ENCODE measurements at places on chromosomes 1 and 21.

DNA sequence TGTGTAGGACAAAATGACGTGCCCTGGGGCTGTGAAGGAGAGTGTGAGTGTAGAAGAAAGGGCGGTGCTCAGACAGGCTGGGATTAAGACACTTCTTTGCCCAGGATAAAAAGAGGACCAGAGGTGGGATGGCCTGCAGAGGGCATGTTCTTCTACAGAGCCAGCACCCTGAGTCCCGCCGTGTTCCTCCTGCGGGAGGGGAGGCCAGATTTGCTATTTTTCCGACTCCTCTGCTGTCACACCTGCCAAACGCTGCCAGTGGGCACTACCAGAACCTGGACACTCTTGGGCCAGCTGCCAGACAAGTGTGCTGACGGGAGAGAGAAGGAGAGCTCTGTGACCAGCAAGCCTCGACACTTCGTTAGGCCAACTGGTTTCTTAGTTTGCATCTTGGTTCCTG is 206.4 kb downstream of the PLD5 start:
- DNase-seq = no peak

DNA sequence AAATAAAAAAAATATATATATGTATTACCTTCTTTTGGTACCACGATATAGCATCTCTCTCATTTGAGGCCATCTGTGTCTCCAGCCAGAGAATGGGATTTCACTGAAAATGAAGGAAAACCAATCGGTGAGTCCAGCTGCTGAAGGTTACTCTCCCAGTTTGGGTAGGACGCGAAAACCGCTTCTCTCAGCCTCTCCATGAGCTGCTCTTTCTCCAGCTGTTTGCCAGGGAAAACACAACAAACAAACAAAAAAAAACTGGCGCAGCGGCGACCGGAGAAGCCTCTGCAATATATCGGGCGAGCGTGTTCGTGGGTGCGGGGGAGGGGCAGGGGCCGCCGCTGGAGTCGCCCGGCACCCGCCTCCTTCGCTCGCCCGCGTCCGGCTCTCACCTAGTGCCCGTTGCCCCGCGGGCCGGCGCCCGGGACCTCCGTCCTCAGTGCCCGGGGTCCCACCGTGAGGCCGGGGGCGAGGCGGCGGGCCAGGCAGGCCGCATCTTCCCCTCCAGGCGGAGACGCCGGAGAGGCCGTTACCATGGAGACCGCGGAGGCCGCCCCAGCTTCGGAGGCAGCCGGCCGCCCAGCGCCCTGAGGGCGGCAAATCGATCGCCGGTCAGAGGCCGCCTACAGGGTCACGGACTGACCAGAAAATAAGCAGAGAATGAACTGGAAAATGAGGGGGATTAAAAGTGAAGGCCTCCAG is 504 bp downstream of the PHTF1 start:
- DNase-seq = peak; percentile 68

DNA sequence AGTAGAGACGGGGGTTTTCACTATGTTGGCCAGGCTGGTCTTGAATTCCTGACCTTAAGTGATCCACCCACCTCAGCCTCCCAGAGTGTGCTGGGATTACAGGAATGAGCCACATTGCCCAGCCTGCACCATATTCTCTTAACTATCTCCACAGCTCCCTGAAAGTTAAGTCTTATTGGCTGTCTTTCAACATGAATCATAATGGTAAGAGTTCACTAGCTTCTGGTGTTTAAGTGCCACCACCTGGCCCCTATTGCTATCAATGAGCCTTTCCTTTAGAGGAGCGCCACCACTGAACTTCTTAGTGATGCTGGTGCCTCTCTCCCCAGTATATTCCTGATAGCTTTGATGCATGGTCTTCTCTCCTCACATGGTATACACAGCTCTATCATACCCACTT is 15.7 kb downstream of the ZFYVE9 start:
- no peak for DNase-seq

GRCh38 chr1:156291226-156292061 is 4.0 kb downstream of the GLMP start:
- DNase-seq = peak; percentile 16

- DNase-seq = no peak
These were observed 17.3 kb upstream of the LRP8 start for GRCh38 chr1:53344921-53345838.

GRCh38 chr1:178632653-178633052 is 92.4 kb upstream of the RALGPS2 start:
- no peak for DNase-seq

DNA sequence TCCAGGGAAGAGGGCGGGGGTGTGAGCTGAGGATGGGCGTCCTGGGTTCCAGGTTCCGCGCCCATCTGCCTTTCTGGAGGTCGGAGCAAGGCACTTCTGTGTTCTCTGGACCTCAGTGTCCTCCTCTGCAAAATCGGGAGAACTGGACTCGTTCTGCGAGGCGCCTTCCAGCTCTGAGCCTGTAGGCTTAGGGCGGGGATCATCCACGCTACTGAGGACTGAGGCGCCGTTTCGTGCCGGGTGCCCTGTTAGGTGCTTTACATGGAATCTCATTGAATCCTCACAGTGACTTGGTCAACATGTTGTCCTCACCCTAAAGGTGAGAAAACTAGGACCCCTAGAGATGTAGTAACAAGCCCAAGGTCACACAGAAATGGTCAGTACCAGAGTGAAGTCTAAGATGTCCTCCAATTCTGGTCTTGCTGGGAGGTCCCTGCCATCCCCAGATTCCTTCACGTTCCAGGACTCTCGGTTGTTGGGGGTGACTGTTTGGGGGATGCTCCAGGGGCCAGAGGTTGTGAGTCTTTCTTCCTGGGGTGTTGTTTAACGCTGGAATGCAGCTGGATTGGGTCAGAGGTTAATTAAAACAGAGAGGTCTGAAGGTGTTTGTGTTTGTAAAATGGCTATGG is 677 bp downstream of the PRKAA2 start:
- no peak for DNase-seq

DNA sequence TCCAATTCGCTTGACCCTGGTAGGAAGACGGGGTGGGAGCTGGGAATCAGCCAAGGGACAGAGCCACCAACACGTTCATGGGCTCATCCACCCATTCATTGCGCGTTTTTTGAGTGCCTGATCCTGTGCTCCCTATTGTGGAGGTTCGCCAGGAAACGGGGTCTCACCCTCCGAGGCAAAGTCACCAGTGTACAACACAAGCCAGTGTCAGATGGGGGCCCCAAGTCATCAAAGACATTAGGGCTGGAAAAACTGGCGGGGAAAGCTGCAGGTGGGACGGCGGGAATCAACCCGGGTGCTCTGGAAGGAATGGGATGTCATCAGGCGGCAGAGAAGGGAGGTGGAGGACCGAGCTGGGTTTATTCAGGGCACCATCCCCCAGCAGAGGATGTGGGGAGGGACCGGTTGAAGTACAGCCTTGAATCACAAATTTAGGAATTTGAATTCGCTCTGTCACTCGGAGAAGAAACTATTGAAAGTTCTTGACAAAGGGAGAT is 667 bp upstream of the NID1 start:
- DNase-seq = no peak

DNA sequence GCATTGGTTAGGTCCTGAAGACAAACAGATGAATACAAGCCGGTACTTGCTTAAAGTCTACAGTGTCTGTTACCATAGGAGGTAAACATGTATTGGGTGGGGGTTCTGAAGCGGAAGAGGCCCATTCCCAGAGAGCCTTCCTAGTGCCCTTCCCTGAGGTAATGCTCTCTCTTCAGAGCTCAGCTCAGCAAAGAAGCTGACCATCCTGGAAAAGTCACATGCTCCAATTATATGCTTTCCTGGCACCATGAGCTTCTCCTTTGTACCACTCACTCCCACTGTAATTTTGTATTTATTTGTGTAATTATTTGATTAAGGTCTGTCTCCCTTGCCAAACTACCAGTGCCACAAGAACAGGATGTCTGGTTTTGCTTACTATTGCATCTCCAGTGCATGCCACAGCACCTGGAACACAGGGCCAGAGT is 42.0 kb downstream of the RAB3B start:
- DNase-seq = no peak

DNA sequence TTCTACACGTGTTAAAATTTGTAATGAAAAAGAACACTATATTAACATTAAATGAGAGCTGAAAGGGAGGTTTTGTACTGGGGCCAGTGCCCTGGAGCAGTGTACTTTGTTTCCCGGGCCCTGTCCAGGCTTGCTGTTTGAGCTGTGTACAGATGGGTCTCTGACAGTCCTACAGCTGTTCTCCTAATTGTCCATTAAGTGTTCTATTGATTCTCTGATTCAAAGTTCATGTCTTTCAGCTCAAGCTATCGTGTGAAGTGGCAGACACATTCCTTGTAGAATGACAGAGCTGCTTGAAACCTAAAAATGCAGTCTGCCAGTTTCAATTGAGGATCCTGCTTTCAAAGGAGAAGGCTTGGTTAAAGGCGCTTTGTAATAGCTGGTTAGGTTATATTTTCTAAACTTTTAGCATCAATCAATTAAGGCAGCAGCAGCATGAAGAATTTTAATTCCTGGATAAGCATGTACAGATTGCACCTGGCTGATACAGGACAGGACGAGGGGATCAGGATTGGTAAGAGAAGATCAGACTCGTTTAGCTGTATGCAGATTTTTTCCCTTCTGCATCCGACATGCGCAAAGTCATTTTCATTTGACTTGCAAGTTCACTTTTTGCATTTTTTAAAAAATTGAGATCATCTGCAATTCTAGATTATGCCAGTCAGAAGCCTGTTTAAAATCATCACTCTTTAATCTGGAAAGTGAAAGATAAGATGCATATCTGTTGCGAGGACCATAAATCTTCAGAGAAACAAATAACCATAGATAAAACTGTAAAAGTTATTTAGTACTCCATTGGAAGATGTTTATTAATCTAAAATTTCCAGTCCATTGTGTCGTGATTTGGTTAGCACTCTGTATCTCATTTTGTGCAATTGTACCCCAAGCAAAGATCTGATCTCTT is 98.5 kb downstream of the ATG4C start:
- DNase-seq = no peak

DNA sequence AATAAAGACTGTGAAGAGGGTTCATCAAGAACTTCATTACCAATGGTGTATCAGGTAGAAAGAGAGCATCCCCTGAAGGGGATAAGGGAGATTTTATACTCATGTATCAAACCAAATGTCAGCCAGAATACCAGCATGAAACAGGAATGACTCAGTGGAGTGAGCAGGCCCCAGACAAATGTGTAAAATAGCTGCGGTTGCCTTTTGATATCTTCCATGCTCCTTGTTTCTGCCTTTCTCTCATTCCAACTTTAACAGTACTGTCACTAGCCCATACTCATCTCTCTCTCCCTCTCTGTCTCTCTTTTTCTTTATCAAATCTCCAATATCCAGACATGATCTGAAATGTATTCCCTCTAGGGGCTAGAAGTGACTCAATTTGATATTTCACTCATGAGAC is 47.8 kb downstream of the GPR88 start:
- no peak for DNase-seq

- no peak for DNase-seq
These were observed 11.7 kb upstream of the SH3GLB1 start for GRCh38 chr1:86692641-86693040.

GRCh38 chr1:52520148-52520547 is 32.7 kb downstream of the TUT4 start:
- DNase-seq = no peak

DNA sequence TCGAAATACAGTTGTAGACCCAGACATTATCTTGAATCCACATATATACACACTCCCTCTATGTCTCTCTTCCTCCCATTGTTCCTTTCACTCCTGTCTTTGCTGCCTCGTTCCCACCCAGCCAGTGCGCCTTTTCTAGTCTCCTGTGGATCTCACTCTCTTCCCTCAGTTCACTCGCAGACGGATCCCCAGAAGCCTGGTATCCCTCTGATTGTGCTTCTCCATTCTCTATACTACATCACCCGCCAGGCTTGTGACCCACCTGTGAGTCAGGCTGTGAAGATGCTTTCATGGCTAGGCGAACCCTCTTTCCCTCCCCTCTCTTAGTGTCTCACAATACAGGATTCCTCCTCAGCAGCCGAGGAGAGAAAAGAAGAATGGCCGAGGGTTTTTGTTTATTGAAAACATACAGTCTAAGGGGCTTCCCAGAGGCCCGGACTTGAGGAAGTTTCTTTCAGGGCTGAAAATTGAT is 1.5 kb downstream of the HCN3 start:
- DNase-seq = no peak

DNA sequence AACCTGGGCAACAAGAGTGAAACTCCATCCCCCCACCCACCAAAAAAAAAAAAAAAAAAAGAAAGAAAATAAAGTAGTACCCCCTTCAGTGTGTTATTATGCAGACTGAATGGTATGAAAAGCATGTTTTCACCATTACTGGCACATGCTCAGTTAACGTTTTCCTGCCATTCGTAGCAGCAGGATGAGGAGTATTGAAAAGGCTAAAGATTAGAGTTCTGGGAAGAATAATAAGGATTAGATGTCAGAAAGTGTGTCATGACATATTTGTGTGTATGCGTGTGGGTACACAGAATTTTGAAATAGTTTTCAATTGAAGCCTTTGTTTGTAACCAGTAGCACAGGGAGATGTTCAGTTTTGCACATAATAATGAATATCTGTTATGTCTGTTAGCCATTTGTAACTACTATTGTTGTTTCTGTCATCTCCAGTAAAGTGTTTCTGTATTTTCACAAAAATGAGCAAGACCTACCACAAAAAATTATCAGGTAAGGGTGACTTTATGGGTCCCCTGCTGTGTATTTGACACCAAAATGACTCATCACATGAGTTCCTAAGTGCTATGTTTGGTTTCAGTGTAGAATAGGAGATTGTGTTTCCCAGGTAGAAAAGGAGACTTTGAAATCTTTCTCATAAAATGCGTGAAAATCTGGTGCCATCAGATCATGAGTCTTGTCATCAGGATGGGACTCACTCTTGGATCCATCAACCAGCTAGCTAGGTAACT is 358.9 kb downstream of the DISC1 start:
- DNase-seq = no peak

- DNase-seq = peak; percentile 39
These were observed 997 bp downstream of the PRKACB start for GRCh38 chr1:84145068-84145467.

GRCh38 chr1:211737115-211738035 is 62.0 kb upstream of the NEK2 start:
- DNase-seq = no peak

DNA sequence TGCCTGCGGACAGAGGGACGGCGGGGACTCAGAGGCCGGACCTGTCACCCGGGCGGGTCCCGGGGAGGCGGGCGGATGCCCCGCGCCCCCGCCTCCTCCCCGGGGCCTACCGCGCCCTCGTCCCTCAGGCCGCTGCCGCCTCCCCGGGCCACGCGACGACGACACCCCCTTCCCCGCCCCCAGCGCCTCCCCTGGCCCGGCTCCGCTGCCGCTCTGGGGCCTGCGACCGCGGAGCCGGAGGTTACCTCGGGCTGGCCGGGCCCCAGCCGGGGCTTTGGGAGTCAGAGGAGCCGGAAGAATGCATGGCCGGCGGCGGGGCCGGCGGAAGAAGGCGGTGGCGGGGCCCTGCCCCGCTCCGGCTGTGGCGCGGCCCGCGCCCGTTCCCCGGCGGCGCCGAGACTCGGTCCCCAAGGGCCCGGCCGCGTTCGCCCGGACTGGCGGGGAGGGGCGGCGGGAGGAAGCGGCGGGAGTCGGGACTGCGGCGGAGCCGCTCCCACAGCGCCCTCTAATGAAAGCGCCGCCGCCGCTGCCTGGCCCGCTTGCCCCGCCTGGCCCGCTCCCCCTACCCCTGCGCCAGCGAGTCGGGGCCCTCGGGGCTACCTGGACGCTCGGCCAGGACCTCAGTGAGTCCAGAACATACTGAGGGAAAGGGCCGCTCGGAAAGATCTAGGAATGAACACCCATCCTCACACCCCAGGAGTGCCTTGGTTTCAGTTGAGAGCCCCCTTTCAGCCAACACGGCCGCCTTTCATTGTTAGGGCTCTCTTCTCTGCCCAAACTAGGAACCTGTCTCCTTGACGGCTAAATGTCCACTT is at the start of gene LPGAT1:
Gene LPGAT1, minus strand, starts transcription at position 436 of the 815 bp plus-strand sequence. CDS start 1,467 bp downstream, outside the sequence.
- peak; percentile 74 for DNase-seq

- peak; percentile 45 for DNase-seq
These were observed 5.2 kb downstream of the TMCO1 start for GRCh38 chr1:165763442-165763841.

- no peak for DNase-seq
These were observed 9.0 kb downstream of the ARHGEF16 start for GRCh38 chr1:3463408-3463863.
